ENCODE measurements at places on chromosomes 4 and X. TPM values are rescaled to one million over a fixed set of nuclear protein-coding genes. Genes with fewer than 3 reads are reported as not detected.

DNA sequence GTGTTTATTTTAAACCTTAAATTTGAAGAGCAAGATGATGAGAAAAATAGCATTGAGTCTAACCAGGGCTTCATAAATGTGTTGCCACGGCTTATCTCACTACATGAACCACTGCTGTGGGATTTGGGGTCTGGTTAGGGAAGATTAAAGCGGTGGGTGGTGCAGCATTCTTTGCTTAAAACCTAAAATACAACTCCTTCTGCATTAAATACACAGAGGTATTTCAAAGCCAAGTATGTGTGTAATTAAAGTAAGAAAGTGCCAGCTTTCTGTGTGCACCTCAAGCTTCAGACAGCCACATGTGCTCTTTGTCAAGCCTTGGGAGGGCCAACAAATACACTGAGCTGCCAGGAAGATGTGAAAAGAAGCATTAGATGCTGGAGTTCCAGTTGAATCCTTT lies 128.0 kb downstream of the CPE start:
- DNase-seq: no peak

The TENM3 gene
- polyA plus RNA-seq: 18.8 TPM

GRCh38 chr4:173516621-173517524 lies 13.2 kb downstream of the HAND2 start:
- DNase-seq: no peak

The PDLIM3 gene
- not detected for polyA plus RNA-seq

GRCh38 chr4:145340071-145340675 lies 141.5 kb upstream of the SMAD1 start:
- DNase-seq: no peak

DNA sequence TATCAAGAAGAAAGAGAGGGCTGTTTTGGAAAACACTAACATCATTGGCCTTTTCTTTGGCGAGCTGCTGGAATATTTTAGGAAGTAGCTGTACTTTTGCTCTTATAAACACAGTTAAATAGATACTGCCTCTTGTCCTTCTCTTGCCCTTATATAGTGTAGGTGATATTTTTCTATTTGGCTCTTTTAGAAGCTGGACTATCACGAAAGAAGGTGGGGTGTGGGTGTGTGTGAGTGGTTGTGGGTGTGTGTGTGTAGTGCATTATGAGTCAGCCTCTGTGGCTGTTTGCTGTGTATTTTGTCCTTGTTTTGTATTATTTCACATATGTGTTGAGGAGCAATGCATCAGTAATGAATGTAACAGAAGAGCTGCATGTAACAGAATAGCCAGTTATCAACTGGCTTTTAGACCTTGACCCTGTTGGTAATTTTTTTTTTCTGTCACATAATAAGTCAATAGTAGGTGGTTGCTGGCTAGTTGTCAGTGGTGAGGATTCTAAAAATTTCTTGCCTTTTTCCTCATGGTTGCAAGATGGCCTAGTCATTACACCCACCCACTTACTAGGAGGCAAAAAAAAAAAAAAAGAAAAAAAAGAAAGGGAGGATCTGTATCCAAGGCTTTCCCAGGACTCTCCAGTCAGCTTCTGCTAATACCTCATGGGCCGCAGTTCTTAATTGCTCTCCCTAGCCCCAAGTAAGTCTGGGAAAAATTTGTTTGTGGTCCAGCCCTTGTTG lies 23.8 kb downstream of the ARHGAP10 start:
- no peak for DNase-seq

GRCh38 chr4:4539481-4539880 lies 2.4 kb downstream of the STX18 start:
- DNase-seq: no peak

The RRH gene
- 0.09 TPM for polyA plus RNA-seq

The HNRNPH2 gene
- polyA plus RNA-seq: 47.9 TPM

The ALAS2 gene
- polyA plus RNA-seq: not detected

DNA sequence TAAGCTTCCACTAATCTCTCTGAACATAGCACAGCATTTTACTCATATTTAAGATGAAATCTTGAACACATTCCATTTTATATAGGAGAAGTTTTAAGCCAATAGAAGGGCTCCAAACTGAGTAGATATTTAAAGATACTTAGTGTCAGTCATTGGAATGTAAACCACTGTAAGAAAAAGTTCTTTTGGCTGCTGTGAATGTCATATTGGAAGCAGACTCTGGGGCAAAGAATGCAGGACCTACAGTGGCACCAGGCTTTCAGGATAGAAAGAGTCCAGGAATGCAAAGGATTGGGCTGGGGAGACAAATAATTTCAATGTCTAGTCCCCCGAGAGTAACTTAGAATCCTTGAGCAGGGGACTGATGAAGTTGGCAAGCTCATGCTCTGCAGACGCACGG lies 1047.7 kb downstream of the STIM2 start:
- DNase-seq: no peak

The MXD4 gene
- 26.0 TPM for polyA plus RNA-seq

- no peak for DNase-seq
Observed at GRCh38 chr4:38016698-38017097, 56.5 kb downstream of the PTTG2 start.

GRCh38 chr4:6527259-6527658 lies 47.7 kb upstream of the MAN2B2 start:
- no peak for DNase-seq

- DNase-seq: no peak
Observed at GRCh38 chr4:96035727-96036126, 195.8 kb downstream of the PDHA2 start.

GRCh38 chr4:7828011-7828720 lies 111.5 kb downstream of the AFAP1 start:
- no peak for DNase-seq

- DNase-seq: no peak
Observed at GRCh38 chrX:13868591-13868990, 51.7 kb upstream of the GPM6B start.

DNA sequence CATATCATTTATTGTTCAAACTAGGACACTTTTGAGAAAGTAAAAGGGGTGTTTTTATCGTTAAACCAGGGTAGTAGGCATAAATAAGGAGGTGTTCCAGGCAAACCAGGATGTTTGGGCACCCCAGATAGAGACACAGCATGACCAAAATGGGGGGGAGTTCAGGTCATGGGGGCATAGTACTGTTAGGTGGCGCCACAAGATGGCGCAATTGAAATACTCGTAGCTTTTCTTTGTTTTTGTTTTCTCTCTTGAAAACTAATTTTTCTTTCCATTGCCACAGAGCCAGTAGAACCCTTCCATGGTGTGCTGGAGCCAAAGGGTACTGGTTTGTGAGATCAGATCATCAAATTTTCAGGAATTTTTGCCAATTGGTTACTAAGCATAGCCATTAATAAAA lies 283.4 kb downstream of the BCOR start:
- no peak for DNase-seq

DNA sequence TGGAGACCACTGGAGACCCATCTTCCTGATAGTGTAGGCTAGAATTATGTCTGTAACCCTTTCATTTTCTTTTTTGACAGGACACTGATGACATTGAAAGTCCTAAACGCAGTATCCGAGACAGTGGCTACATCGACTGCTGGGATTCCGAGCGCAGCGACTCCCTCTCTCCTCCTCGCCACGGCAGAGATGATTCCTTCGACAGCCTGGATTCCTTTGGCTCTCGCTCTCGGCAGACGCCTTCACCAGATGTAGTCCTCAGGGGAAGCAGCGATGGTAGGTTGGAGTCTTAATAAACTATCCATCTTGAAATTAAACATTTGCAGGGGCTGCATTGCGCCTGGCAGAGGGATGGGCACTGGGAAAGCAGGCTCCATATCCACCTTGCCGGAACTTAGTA lies 75.4 kb downstream of the LIMCH1 start:
- DNase-seq: no peak

- no peak for DNase-seq
Observed at GRCh38 chrX:22041907-22042530, 9.9 kb downstream of the PHEX start.

DNA sequence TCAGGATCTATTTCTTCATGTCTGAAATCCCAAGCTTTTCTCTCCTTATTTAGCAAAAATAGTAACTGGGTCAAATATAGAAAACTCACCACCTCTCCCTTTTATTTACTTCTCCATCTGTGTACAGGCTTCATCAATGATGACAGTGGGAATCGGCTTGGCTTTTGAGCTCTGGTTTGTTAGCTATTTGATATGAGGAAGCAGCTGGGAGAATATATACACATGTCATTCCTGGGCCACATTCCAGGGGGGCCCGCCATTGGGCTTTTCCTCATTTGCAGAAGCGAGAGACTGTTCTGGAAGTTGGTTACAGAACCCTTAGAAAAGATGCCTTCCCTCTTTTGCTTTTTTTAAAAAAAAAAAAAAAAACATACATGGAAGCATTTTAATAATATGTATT lies 107.4 kb upstream of the F9 start:
- no peak for DNase-seq

GRCh38 chr4:89382439-89382838 lies 74.8 kb upstream of the GPRIN3 start:
- DNase-seq: no peak

The SMIM10L2A gene
- polyA plus RNA-seq: 1.3 TPM

The TMPRSS11F gene
- 3.1 TPM for polyA plus RNA-seq

The TMEM144 gene
- polyA plus RNA-seq: 4.0 TPM

The SSX2 gene
- polyA plus RNA-seq: not detected

The ZNF732 gene
- 0.51 TPM for polyA plus RNA-seq

DNA sequence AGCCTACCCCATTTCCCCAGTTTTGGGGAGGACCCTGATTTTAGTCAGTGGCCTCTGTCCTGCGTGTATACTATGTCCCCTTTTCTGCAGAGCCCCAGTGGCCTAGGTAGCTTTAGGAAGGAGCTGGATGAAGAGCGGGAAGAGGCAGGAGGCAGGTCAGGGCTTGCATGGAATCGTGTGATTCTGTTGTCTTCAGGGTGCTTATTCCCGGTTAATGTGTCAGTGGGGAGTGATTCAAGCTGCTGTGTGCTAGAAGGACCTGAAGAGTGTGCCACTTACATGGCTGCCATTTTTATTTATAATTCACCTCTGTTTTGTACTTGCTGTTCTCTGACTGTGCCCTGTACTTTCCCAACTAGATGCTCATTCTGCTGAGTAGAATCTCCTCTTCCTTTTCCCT lies 127.3 kb upstream of the AMOT start:
- peak; percentile 9 for DNase-seq

The COL4A6 gene
- polyA plus RNA-seq: 18.8 TPM

DNA sequence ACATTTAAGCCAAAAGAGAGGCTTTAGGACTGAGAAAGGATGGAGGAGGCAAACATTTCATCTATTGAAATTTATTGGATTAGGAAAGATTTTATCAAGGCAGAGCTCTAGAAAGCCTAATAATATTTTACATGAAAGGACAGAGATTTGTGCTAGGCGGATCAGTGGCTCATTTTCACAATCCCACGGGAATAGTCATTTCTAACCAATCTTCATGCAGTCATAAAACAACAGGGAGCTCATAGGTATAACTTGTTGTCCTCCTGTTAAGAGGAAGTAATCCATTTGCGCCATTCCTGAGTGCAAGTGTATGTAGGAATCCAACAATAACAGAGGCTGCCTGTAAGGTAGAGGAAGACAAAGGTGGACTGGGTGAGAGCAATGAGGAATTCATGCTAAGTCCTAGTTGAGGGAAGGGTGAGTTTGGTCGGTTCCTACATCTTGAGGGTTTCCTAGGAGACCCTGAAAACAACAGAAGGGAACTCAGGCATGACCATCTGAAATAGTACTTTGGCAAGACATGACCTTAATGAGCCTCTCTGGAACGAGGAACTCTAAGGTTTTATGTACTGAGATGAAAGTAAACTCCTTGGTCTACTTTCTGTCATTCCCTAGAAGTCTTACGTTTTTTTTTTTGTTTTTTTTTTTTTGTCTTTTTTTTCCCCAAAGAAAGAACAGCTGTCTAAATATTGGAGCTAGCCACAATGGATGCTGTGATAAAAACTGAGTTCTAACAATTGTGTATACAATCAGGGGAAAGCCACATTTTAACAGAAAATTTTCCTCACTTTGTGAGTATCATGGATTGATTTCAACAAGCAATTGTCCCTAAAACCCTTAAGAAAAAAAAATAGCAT lies 89.7 kb downstream of the GEMIN8 start:
- DNase-seq: no peak

DNA sequence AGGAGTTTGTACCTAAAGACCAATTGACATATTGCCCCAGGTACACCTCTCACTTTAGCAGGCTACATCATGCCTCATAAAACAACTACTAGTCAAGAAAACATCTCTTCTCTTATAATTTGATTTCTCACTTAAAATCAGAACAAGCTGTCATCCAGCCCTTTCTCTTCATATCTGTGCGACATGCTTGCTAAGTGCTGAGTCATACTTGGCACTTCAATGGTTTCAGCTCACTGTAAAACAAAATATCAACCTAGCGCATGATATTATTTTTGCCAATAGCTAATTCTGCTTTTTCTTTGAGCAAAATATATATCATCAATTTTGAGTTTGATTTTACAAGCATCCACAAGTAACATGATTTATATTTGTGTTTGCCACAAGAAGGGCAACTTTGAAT lies 27.9 kb upstream of the FUNDC1 start:
- no peak for DNase-seq

DNA sequence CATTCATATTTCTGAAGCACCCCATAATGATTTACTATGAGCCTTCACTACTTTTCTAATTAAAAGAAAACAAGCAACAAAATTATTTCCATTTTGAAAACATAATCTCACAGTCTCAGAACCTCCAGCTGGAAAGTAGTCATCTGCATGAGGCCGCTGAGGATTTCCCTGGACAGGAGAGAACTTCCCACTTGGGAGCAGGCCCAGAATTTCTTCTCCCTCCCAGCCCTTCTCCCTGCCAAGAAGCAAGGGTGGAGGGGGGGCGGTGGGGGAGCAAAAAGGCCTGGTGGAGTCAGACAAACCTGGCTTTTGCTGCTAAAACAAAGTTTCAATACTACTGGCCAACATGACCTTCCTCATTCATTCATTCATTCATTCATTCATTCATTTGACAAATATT lies 167.3 kb downstream of the PJA1 start:
- no peak for DNase-seq

DNA sequence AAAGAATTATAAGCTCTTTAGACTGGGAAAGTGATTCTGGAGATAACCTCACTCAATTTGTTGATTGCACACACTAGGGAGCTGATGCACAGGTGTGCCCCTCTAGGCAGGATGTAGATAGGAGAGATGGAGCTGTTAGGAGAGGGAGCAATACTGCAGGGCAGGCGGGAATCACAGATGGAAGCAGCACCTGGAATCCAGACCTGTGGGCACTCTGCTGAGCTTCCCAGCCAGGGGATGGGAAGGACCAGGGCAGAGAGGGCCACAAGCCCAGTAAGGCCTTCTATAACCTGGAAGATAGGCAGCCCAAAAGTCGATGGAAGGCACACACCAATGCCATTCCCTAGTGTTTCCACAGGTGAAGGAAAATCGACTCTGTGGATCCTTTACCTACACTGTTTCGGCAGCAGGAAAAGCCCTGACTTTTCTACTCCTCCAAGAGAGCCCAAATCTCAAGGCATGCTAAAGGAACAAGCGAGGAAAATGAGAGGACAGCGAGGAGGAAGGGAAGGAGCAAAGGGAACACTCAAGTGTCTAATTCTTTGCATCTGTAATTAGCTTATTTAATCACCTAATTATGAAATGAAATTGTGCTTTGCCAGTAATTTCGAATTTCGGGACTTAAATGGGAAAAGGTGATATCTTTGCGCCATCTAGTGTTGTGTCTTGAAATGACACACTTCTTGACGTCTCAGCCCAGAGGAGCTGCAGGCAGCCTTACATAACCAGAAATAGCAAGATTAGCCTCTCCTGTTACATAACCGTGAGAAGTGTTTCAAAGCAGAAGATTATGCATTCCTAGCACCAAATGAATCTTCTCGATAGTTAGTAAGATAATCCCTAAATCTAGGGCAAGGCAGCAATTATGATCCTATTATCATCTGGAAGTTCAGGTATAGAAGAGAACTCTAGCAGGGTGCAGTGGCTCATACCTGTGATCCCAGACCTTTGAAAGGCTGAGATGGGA lies 31.0 kb upstream of the TLR3 start:
- peak; percentile 66 for DNase-seq

The TMEM31 gene
- polyA plus RNA-seq: not detected
